ENCODE measurements at places on chromosomes 7 and 10. TPM values are rescaled to one million over a fixed set of nuclear protein-coding genes. Genes with fewer than 3 reads are reported as not detected.

DNA sequence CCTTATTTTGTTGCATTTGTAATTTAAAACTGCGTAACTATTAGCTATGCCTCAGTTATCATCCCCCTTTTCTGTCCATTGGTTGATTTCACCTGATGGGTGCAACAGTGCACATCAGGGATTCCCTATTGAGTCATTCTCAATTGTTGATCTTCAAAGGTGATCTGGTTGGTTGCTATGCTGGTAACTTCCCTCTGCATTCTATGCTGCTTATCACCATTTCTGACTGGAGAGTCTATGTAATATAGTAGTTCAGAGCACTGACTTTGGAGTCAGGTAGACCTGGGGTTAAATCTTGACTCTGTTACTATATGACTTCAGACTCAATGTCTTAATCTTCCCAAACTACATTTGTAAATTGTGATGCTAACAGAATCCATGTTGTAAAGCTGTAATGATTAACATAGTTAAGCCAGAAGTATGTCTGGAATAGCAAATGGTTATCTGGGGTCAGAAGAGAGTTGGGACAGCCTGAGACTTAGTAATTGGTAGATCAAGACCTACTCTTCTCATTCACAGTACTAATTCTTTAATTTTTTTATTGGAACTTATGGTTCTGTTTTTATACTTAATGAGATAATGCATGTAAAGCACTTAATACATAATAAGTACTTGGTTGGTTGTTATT is 38.1 kb downstream of the EXOC6 start:
- no peak for DNase-seq

The NKX1-2 gene
- not detected for total RNA-seq

The ABCB4 gene
- 0.50 TPM for total RNA-seq

DNA sequence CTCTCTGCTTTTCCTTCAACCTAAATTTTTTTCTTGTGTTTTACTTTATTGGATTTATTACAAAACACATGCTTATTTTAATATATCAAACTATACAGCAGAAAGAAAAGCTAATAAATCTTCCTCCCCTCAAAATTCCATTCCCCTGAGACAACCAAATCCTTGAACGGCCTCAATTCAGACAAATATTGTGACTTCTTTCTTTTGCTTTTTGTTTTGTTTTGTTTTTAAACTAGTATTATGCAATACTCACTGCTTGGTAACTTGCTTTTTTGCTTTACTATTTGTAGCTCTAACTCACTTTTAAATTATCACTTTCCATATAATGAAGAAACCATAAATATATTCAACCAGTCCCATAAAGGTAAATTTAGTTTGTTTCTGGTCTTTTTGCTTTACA is 59.4 kb upstream of the CDK1 start:
- DNase-seq = no peak

DNA sequence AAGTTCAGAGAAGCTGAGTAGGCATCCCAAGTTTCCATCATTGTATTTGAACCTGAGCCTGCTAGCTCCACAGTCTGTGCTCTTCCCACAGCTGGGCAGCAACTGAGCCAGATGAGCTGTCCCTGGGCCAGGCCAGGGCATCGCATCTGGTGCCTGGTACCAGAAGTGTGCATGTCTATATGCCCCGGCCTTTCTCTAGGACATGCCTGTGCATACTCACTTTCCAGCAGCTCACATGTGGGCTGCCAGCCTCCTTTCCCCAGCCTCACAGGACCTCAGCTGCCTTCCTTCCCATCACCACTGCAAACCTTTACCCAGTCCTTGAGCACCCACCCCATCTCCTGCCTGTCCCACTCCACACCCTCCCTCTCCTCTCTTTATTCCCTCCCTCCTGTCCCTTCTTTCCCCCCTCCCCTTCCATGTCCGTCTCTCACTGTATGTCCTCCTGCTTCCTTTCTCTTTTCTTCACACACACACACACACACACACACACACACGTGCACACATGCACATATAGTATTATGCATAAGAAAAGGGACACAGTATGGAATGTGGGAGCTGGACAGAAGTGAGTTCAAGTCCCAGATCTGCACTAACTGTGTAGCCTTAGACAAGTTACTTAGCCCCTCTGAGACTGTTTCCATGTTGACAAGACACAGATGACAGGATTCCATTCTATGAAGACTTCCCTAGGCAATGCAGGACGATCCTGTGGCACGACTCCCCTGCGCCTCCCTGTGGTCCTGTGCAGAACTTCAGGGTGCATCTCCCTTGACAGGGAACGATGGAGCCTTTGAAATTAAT is 10.9 kb downstream of the CDHR1 start:
- peak; percentile 67 for DNase-seq

GRCh38 chr10:117312430-117312829 is 62.8 kb downstream of the PDZD8 start:
- DNase-seq = no peak

- DNase-seq = no peak
Observed at GRCh38 chr7:139698844-139699243, 79.0 kb downstream of the HIPK2 start.

The PON1 gene
- total RNA-seq = not detected

DNA sequence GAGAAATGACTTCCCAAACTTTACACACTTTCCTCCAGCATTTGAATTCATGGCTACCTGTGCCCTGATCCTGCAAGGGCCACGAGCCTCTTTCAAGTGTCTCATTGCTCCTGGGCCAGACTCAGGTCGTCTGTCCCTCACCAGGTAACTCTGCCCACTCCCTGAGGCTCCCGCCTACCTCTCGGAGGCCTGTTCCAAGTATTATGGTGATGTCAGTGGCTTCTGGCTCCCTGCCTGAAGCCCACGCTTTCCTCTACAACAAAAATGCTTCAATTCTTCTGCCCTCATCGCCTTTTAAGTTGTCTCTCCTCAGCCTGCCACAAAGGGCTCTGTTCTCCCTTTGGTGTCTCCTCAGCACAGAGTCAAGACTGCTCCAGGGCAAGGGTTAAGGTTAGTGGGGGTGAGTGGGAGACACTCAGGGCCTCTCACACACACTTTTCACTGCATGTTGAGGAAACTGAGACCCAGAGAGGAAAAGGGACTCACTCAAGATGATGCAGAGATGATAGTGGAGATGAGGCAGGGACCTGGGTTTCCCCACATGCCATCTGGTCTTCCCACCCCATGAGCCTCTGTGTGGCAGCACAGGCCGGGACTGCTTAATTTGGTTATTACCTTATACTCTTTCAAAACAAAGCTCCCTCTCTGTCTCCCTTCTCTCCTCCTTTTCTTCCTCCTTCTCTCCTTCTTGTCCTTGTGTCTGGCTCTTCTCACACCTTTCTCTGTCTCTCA is 28.3 kb upstream of the EGR2 start:
- DNase-seq = no peak

- peak; percentile 33 for DNase-seq
Observed at GRCh38 chr7:70193514-70193913, 595.2 kb downstream of the AUTS2 start.

DNA sequence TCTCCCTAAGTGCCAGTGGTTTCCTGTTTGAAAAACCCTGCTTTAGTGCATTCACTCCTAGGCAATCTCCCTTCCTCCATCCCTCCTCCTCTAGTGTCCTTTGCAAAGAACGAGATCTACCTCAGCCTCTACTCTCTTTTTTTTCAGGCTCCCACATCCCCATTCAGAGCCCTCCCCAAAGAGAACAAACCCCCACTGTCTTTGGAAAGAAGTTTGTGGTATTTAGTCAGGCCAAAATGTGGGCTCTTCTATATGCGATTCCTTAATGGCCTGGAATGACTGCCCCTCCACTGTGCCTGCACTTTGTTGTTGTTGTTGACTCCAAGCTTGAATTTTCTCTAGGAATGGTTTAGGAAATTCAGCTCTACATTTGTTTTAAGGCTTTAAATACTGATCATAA is 36.3 kb downstream of the PALS2 start:
- DNase-seq = no peak

GRCh38 chr7:156496363-156496769 is 144.2 kb upstream of the RNF32 start:
- DNase-seq = no peak

DNA sequence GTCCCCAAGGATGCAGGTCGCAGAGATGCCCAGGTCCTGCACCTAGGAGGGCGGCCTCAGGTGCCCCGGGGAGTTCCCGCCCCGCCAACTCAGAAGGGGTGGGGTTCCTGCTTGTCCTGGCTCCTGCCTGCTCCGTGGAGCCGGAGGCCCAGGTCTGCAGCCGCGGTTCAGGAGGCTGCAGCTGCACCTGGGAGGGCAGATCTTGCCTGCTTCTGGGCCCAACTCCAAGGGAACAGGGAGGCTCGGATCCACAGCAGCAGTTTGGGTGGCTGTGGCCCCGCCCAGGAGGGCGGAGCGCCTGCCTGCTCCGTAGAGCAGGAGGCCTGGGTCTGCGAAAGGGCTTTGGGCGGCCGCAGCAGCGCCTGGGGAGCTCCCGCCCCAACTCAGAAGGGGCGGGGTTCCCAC is 108.2 kb upstream of the EGR2 start:
- no peak for DNase-seq

GRCh38 chr7:155408651-155409586 is 49.0 kb upstream of the EN2 start:
- DNase-seq = peak; percentile 26

The GPR85 gene
- not detected for total RNA-seq

- no peak for DNase-seq
Observed at GRCh38 chr7:109076396-109076972, 506.8 kb downstream of the DNAJB9 start.

- no peak for DNase-seq
Observed at GRCh38 chr10:123117644-123118417, 17.9 kb upstream of the HMX3 start.

The CDC14C gene
- not detected for total RNA-seq

- DNase-seq = no peak
Observed at GRCh38 chr7:69568266-69568665, 30.0 kb upstream of the AUTS2 start.

- peak; percentile 23 for DNase-seq
Observed at GRCh38 chr7:143382126-143382790, 1.1 kb downstream of the ZYX start.

The DDX56 gene
- total RNA-seq = 85.5 TPM

DNA sequence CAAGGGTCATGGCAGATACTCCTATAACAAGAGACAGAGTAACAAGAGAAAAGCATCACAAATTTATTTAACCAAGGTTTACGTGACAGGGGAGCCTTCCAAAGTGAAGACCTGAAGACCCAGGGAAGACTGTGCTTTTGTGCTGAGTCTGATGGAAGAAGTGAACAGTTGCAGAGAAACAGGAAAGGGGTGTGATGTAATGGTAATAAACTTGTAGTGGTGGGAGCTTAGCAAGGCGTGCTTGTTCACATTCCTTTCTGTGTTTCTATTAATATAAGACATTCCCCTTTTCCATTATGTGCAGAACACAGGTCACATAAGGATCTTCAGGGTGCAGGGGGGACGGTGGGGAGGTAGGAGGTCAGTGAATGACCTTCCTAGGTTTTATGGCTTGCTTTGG is 25.5 kb upstream of the C10orf67 start:
- DNase-seq = no peak

GRCh38 chr10:14507176-14507575 is 176.5 kb upstream of the FRMD4A start:
- no peak for DNase-seq

The ARPC1A gene
- total RNA-seq = 38.1 TPM

The UFSP1 gene
- total RNA-seq = 1.0 TPM

The GPR37 gene
- not detected for total RNA-seq

The C10orf62 gene
- total RNA-seq = not detected

DNA sequence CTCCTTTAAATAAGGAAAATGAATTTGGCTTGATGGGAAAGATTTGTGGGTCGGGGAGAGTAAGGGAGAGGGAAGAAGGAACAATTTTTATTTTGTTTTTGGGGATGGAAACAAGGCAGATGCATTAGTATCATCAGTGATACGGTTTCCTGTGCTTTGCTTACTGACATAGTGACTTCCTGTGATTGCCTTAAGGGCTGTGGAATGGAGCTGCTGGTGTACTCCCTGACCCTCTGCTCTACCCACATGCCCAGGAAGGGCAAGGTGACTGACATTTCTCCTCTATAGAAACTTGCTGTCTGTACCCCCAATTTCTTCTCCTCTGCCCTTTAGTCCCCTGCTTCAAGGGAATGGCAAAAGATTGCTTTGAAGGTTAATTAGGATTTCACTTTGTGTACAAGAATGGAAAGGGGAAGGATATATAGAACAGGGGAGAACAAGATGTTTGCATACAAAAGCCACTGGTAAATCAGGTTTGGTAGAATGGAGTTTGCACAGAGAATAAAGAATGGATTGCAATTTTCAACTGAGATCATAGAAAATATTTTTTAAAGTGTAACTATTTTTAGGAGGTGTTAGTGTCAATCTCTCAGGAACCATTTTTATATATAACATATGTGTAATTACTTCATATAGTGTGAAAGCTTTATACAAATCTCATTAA is 129.0 kb upstream of the AGR3 start:
- DNase-seq = no peak

- DNase-seq = peak; percentile 14
Observed at GRCh38 chr7:132577206-132578049, 1.2 kb upstream of the PLXNA4 start.

GRCh38 chr10:75754096-75754831 is 322.8 kb downstream of the LRMDA start:
- no peak for DNase-seq

GRCh38 chr7:141304291-141304690 is 230.4 kb downstream of the TMEM178B start:
- DNase-seq = no peak

DNA sequence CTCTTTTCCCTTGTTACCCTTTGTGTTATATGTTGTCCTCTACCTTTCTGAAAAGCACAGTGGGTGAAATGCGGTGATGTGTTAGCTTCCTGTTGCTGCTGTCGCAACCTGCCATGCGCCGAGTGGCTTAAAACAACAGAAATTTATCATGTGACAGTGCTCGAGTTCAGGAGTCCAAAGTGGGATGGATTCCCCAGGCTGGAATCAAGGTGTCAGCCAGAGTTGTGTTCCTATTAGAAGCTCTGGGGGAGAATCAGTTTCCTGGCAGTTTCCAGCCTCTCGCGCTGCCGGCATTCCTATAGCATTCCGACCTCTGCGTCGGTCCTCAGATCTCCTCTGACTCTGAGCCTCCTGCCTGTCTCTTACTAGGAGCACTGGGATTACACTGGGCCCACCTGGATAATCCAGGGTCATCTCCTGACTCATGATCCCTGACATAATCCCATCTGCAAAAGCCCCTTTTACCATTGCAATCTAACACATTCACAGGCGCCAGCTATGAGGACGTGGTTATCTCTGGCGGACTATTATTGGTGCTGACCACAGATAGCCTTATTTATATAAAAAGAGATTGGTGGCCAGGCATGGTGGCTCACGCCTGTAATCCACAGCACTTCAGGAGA is 207.5 kb downstream of the CUX1 start:
- no peak for DNase-seq

The AS3MT gene
- total RNA-seq = 0.48 TPM

Data from natural killer cell (primary cell).